ENCODE measurements at places on chromosomes 16 and 17.

GRCh38 chr17:41695954-41696757 lies 7.5 kb downstream of the EIF1 start:
- DNase-seq: peak; percentile 57

DNA sequence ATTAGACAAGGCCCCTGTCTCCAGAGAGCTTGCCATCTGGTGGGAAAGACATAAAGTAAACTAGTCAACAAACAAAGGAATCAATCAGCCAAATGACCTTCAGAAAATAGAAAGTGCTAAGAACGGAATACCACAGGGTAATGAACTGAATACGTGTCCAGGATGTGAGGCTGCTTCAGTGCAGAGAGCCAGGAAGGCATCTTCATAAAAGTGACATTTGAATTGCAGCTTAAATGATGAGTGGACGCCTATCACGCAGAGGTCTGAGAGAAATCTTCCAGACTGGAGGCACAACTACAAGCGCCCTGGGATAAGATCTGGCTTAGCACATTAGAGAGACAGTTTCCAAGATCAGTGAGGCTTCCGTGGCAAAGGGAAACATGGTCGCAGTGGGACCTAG lies 574.1 kb upstream of the CDH8 start:
- DNase-seq: no peak

DNA sequence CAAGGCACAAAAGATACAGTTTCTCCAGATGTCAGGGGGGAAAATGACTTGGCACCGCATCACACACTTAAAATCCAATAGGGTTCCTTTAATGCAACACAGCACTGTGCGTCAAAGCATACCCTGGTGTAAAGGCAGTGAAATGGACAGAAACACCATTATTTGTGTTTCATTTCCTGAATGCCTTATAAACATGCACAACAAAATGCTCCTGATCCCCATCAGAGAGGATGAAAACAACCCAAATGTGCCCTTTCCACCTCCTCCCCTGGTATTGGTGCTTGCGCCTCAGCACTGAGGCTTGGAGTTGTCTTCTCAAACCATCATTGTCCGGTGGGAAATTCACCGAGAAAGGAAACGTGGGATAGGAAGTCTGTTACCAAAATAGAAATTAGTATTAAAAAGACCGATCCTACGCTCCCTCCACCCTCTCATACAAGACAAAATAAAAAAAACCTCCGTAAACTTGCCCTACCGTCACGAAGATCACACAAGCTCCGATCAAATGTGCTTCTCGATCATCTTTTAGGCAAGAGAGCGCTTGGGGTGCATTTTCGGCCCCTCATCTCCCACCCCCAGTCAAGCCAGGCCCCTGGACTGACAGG lies 722 bp downstream of the CDC27 start:
- no peak for DNase-seq

GRCh38 chr17:38458521-38458920 lies 30.3 kb downstream of the ARHGAP23 start:
- no peak for DNase-seq

- DNase-seq: peak; percentile 84
Observed at GRCh38 chr16:30417529-30418349, 10.3 kb downstream of the ZNF771 start.

- no peak for DNase-seq
Observed at GRCh38 chr17:77565166-77565565, 393.3 kb upstream of the TNRC6C start.

DNA sequence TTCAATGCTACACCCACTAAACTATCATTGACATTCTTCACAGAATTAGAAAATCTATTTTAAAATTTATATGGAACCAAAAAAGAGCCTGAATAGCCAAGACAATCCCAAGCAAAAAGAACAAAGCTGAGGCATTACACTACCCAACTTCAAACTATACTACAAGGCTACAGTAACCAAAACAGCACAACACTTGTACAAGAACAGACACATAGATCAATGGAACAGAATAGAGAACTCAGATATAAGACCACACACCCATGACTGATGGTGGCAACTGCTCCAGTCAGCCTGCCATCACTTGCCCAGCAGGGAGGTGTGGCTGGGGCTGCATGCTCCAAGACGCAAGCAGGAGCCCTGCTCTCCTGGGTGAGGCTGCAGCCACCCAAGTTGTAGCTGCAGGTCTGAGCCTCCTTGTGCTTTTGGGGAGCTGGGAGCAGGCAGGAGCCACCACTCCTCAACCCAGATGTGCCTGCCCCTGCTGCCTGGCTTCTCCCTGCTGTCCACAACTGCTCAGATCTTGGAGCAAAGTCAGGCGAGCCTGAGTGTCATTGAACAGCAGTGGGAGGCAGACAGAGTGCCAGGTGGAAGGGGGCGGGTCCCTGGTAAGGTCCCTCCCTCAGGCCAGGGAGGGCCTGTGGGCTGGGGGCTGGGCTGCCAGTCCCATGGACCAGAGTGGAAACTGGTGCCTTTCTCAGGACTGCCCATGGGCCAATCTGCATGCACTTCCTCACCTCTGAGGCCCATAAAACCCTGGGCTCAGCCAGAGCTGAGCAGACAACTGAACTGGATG lies 24.7 kb downstream of the SSH2 start:
- no peak for DNase-seq
